ENCODE measurements at places on chromosomes 2 and 18.
A peak's percentile ranks its signal among the peaks of the same experiment; 100 is the strongest.

DNA sequence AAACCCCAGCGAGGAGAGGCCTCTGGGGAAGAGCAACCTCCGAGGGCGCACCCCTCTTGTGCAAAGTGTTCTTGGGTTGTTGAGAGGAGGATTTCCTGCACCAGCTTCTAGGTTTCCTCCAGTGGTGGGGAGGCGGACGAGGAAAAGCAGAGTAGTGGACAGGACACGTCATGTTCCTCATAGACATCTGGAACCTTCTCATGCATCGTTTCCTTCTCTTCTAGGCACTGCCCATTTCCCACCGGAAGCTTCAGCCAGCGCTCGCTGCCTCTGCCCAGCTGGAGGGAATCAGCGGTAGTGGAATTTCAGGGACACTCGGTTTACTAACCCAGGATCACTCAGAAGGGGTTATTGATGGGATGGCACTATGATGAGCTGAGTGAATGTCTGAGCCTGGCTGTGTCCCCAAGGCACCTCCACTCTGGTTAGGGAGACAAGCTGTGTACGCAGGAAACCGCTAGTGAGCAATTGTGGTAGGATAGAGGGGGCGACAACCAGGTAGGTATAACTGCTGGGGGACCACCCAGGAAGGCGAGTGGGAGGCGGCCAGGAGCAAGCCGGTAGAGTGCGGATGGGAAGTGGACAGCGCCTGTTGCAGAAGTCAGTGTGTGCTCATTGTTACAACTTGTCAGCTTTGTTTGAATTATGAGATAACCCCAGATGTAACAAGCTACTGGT lies 960 bp upstream of the APOB start:
- DNase-seq = no peak

DNA sequence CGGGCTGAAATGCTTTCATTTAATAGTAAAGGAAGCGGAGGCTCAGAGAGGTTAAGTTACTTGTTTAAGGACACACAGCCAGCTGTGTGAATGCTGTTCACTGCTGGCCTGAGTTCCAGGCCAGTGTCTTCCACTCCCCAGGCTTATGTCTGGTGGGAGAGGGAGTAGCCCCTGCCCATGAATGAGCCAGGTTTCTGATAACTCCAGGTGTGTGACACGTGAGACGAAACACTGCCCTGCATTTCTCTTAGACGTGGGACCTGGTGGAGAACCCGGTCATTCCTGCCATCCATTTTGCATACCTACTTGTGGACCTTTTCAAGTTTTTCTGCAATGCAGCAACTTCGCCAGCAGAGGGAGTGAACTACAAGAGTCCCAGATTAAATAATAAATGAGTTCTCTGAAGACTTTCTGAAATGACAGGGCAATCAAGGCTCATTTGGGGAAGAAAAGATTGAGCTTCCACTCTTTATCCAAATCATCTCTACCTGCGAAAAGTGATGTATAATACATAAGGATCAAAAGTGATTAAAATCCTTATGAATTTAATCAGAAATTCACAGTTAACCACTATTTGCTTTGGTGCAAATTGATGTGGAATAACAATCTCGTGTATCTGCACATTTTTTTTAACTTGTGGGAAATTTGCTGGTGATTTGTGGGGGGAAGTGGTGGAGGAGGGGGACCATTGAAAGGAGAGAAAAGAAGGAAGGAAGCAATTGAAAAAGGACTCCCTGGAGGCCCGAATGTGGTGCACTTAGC lies 79.4 kb upstream of the ASB18 start:
- peak; percentile 68 for DNase-seq

DNA sequence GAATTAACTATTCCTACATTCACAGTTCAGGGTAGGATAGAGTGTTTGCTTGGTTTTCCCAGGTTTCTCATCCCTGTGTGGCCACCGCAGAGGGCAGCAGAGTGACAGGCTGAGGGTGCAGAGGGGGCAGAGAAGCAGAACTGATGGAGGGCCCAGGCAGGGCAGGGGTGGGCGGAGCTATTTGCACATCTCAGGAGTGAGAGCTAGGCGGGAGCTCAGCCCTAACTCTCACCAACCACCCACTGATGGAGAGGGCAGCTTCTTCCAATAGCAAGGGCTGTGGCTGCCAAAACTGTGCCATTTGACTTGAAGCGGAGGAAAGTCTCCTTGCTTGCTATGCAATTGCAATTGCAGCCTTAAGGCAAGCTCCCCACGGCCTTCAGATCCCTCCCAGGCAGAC lies 12.0 kb upstream of the DARS1 start:
- DNase-seq = peak; percentile 91

GRCh38 chr18:390741-391478 lies 109.6 kb downstream of the COLEC12 start:
- DNase-seq = no peak

GRCh38 chr18:55380589-55380988 lies 207.4 kb downstream of the TCF4 start:
- DNase-seq = no peak

- no peak for DNase-seq
These were observed 109.9 kb downstream of the PDE1A start for GRCh38 chr2:182316950-182317349.

- DNase-seq = no peak
These were observed 24.6 kb downstream of the CCDC195 start for GRCh38 chr2:224691563-224691962.

Data from H9 (cell line).